ENCODE measurements at places on chromosomes 7 and 10.

DNA sequence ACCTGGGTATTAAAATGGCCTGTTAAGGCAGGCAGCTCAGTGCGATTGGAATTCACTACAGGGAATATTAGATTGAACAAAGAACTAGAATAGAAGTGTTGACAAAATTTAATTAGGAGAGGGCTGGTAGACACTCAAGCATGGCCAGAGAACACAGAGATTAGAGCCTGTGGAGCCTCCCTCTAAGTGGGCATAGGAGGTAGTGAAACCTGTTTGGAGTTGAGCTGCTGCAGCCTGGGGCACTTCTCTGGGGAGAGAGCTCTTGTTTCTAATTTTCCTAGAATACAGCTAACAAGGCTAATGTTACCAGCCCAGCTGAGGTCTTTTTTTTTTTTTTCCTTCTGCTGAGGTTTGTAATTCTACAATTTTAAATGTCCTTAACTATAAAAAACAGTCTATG, 46.4 kb downstream of the TMEM168 start:
- DNase-seq: no peak

GRCh38 chr10:129604333-129605032, 137.4 kb downstream of the MGMT start:
- DNase-seq: no peak

- no peak for DNase-seq
Measured at GRCh38 chr10:55485827-55486226, 684.8 kb upstream of the PCDH15 start.

DNA sequence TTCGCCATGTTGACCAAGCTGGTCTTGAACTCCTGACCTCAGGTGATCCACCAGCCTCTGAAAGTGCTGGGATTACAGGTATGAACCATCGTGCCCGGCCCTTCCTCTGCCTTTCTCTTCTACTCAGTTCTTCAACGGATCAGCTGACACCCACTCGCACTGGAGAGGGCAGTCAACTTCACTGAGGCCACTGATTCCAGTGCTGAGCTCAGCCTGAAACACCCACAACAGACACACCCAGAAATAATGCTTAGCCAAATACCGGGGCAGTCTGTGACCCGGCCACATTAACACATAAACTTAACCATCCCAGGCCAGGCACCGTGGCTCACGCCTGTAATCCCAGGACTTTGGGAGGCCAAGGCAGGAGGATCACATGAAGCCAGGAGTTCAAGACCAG, 119.3 kb upstream of the CHST15 start:
- DNase-seq: no peak

DNA sequence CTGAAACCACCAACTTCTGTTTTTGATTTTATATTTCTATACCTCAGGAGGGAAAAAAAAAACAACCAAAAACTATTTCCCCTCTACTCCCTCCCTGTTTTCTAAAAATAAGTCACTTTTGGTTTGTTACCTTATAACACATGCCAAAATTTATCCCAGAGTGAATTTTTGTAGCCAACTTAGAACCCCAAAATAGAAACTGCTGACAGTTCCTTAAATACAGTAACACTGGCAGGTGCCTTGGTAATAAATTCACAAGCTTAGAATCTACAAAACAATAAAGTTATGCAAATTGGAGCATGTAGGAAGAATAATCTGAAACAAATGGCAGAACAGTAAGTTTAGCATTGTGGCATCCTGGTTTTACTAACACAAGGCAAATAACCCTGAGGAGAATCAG, 165.0 kb upstream of the HDAC9 start:
- no peak for DNase-seq

DNA sequence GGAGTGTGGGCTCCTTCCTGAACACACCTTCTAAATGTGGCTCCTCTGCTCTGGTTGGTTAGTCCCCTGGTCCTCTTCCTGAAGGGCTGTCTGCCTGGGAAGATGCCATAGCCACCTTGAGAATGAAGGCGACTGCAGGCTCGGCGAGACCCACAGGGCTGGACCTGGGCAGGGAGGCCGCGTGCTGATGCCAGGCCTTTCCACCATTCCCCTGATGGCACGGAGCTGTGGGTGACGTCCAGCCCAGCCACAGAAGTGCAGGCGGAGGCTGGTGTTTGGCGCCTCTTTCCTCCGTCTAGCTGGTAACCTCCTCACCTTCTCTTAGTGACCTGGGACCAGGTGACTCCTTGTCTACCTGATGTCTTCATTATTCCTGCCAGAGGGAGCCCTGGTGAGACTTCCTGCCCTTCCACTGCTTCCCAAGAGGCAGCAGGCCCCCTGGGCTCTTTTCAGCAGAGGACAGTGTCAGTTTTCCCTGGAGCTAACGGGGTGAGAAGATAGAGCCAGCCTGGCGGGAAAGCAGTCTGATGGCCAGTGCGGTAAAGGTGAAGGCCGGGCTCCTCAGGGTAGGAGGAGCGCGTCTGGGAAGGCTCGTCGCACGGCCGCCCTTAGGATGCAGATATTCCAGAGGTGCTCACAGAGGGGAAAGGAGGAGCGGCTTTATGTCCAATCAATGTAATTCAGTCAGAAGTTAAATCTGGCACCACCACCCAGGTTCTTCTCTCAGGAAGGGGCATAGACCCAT, 34.9 kb downstream of the GBX1 start:
- DNase-seq: no peak

GRCh38 chr7:111755383-111755782, 193.1 kb upstream of the IMMP2L start:
- DNase-seq: no peak

DNA sequence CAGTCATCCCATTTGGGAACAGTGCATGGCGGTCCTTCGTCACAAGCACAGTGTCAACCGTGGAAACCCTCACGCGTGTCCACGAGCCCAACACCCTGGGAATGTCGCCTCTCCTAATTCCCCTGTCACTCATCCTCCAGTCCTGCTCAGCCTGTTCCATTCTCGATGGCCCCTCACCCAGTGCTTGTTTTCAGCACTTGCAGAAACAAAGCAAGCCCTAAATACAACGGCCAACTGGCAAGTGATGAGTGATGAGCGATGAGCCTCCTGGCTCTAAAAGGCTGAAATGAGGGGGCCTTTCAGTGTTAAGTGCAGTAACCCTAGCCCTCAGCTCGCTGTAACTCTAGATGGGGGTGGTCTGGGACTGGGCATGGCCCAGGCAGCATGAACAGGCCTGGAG, 22.6 kb downstream of the NKX2-3 start:
- DNase-seq: no peak

DNA sequence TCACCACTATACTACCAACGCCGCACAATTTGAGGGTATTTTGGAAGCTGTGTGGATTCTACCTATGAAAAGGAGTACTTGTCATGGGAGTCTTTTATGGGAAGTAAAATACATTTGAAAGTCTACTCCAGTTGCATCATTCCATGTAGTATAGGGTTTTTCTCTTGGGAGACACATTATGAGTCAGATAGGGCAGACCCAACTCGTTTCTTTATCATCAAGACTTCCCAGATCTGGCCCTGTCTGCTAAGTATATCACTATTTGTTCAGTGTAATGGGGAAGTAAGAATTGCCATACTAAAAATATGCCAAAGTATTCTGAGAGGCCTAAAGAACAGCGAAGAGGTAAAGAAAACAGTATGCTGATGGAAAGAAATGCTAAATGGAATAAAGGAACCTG, 144.2 kb downstream of the SPAG6 start:
- DNase-seq: no peak

DNA sequence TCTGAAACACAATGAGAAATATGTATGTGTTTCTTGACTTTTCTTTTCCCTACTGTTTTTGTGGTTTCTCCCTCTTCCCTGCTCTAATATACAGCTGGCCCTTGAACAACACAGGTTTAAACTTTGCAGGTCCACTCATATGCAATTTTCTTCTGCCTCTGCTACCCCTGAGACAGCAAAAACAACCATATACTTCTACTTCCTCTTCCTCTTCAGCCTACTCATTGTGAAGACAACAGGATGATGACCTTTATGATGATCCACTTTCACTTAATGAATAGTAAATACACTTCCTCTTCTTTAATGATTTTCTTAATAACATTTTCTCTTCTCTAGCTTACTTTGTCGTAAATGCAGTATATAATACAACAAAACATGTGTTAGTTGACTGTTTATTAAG, 35.0 kb upstream of the DGKB start:
- DNase-seq: no peak

GRCh38 chr10:69312528-69312927, 34.2 kb downstream of the HK1 start:
- no peak for DNase-seq

DNA sequence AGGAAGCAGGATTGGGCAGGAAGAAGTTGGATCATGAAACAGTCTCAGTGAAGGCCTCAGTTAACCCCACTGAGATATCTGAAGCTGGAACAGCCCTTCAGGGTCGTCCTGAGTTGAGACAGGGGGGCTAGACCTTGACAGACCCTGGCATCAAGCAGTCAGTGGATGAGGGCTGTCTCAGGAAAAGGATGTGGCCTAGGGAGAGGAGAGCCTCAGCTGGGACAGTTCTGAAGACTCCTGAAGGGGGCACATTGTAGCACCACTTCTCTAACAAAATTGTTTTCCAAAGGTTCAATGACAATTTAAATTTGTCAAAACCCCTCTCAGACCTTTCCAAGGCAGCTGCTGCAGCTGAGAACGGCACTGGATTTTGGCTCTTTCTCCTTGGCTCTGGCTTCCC, 15.8 kb upstream of the SLK start:
- no peak for DNase-seq

DNA sequence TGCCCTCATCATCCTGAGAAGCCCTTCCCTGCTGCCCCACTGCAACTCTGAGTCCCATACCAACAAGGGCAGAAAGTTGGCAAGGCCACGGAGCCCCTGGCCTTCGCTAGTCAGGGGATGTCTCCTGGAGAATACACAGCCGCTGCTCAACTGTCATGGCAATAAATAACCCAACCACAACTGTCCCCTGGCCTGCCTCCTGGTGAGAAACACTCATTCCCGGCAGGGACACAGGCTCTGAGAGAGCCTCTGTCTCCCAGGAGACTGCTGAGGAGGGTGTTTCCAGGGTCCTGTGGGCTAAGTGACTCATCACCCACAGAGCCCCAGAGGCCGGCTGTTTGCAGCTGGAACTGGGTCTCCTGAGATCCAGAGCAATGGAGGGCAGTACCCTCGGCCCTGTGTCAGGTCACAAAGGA, 354.1 kb downstream of the TNS3 start:
- no peak for DNase-seq

- no peak for DNase-seq
Measured at GRCh38 chr7:47085491-47086275, 496.2 kb downstream of the TNS3 start.

DNA sequence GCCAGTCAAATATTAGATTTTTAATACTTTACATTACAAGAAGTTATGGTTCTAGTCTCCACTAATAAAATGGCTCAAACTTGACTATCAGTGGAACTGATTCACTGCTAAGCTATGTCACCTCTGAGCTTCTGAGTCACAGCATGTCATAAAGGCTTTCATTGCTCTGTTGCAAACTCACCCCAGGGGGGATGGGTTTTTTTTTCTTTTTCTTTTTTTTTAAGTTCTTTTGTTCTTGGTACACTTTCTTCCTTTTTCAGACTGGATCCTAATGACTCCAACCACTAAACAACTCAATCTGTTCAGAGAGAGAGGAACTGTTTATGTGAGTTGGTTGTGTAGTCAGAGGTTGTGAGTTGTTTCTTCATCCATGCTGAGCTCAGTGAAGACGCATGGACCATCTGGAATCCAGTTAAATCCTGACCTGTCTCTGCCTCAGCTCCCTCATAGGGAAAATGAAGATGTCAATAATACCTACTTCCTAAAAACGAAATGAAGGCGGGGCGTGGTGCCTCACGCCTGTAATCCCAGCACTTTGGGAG, 11.0 kb downstream of the MYOF start:
- DNase-seq: no peak

- DNase-seq: no peak
Measured at GRCh38 chr7:87882151-87882937, 6.1 kb downstream of the DBF4 start.

- no peak for DNase-seq
Measured at GRCh38 chr7:125563964-125564529, 634.4 kb upstream of the POT1 start.

DNA sequence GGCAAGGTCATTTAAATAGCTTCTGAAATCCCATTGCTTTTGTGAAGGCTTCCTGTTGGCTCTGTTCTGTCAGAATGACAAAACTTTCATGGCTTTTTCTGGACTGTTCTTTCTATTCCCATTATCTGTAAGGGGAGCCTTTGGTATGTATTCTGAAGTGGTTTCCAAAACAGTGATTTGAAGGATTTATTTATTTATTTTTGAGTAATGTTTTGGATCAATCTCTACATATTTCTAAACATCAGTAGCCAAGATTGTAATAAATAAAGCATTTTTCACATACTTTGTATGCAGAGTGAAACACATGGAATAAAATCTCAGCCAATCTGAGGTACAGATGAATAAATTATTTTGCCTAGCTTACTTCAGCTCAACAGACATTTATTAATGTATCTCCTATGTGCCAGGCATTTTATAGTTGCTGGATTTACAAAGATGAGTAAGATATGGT, 121.1 kb downstream of the BBS9 start:
- no peak for DNase-seq

DNA sequence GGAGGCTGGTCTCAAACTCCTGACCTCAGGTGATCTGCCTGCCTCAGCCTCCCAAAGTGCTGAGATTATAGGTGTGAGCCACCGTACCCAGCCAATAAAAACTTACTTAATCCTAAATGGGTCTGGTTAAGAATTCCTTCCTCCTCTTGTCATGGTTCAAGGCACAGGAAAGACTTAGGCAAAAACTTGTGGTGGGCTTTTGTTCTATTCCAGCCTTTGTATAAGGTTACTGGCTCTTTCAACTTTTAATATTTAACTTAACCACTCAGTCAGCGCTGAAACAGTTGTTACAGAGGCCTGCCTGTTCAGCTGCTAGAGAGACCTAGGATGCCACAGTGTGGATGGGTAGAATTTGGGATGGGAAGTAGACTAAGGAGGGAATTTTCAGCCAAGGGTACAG, 28.1 kb upstream of the GARS1 start:
- no peak for DNase-seq

GRCh38 chr7:68682910-68683309, 915.4 kb upstream of the AUTS2 start:
- DNase-seq: no peak

DNA sequence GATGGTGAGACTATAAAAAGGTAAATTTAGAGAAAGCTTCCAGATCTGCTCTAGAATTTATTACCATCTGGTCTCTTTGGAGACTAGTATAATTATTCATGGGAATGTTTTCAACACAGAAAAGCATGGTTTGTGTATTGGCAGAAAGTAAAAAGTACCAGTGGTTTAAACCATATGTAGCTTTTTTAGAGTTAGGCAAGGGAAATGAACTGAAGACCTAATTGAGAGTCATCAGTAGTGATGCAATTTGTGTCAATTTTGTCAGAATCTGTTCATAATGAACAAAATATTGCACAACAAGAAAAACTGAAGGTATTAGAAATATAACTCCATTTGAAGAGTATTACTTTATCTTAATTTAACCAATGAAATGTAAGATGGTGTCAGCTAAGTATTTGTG, 181.4 kb downstream of the ADK start:
- DNase-seq: no peak

DNA sequence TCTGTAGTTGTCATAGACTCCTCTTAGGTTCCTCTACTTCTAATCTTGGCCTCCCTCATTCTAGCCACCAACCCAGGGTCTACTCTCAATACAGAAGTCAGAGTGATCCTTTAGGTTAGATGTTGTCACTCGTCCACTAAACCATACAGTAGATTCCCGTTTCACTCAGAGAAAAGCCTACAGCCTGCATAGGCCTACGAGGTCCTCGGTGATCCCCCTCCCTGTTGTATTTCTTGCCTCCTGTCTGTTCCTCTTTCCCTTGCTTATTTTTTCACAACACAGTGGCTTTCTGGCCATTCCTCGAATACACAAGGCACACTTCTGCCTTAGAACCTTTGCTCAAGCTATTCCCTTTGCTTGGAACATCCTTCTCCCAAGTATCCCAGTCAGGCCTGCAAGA, 183.0 kb upstream of the PRSS1 start:
- DNase-seq: no peak

- no peak for DNase-seq
Measured at GRCh38 chr10:44332465-44332864, 52.4 kb downstream of the CXCL12 start.

Measured in hypothalamus (tissue), 51 donors.